ENCODE measurements at places on chromosomes 1 and 21. TPM values are rescaled to one million over a fixed set of nuclear protein-coding genes. Genes with fewer than 3 reads are reported as not detected.

MYOM3 gene
- not detected for total RNA-seq

RGSL1 gene
- total RNA-seq = not detected

ANGPTL3 gene
- not detected for total RNA-seq

ARHGEF2 gene
- 54.8 TPM for total RNA-seq

DNA sequence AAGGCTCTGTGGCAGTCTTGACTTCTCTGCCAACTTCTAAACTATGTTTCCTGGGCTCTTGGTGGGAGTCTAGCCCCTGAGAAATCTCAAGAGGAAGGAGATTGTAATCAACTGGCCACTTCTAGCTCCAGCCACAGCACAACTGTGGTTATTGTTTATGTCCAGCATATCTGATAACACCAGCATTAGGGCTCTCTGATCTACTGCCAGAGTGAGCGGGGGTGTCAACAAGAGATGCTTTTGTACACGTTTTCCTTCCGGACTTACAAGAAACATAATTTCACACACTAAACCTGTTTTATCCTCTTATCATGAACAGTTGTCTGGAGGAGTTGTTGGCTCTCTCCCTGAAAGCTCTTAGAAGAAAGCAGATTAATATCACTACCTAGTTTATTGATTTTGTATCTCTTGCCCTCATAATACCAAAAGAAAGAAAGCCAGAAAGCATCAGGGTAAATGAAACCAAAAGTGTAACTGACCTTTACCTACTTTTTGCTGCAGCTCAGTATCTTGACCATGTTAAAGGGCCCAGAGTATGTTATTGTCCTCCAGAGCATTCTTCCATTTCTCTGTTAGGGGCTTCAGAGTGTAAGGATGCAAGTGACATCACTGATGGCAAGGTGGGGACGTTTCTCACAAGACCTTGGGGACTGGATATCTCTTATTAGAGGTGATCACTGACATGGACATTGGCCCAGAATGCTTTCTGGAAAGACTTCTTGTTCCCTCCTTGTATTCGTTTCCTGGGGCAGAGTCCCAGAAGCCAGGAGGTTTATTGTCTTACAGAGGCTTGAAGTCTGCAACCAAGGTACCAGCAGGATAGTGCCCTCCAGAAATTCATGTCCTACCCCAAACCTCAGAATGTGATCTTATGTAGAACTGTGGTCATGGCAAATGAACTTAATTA is 9.6 kb upstream of the SH2D1B start:
- H3K36me3 ChIP-seq = no peaks in the 10 kb centered on the region
- peaks cover 7% of the 10 kb centered on the region for H3K27me3 ChIP-seq
- H3K4me3 ChIP-seq = no peak overlapping the region
- H3K4me1 ChIP-seq = no peaks in the 10 kb centered on the region

DNA sequence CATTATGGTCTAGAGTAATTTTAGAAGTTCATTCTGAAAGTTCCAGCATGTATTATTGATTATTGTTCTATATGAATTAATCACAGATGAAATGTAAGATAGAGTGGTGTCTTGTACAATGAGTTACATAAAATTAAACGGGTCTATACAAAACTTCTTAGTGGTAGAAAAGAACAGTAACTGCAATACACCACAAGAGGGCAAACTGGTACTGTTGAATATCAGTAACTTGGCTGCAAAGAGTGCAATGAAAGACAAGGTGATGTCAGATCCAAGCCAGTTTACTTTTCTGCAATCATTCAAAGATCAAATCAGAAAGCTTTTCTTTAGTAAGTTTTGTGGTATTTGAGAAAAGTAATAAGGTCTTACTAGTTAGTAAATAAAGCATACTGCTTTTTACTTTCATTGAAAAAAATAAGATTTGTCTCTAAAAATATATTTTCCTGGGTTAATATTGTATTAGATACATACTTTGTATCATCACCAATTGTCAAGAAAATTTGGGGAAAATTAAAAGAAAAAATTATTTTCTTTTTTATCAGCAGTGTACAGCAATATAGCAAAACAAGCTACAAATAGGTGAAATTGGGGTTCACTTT is 66.4 kb upstream of the BTG3 start:
- H3K36me3 ChIP-seq = no peaks in the 10 kb centered on the region
- H3K27me3 ChIP-seq = no peaks in the 10 kb centered on the region

- H3K4me3 ChIP-seq = no peak overlapping the region
- no peak for DNase-seq
- H3K27me3 ChIP-seq = no peaks in the 10 kb centered on the region
- H3K4me1 ChIP-seq = peaks cover 7% of the 10 kb centered on the region
- H3K27ac ChIP-seq = no peak overlapping the region
Observed at GRCh38 chr1:230120289-230120920, 53.4 kb downstream of the GALNT2 start.

Data from CD4-positive, alpha-beta T cell (primary cell).